T-cell (primary cell): ENCODE measurements at places on chromosomes 4 and X.

DNA sequence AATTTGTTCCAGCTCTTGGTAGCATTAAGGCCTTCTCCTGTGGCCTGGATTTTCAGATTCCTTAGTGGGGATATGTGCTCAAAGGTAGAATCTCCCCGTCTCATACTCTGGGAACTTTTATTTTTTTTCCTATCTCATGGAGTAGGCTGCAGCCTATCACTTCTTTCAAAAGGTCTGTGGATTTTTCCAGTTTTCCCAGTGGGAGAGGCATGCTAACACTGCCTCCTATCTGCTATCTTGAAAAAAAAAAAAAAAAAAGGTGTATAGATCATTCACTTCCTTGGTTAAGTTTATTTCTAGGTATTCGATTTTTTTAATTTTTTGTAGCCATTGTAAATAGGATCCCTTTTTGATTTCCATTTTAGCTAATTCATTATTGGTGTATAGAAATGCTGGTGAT, 67.1 kb downstream of the IL15 start:
- DNase-seq: no peak

GRCh38 chrX:111719426-111720210, 38.6 kb downstream of the ALG13 start:
- no peak for DNase-seq

- DNase-seq: no peak
Observed at GRCh38 chr4:168361365-168362024, 42.9 kb upstream of the DDX60 start.

DNA sequence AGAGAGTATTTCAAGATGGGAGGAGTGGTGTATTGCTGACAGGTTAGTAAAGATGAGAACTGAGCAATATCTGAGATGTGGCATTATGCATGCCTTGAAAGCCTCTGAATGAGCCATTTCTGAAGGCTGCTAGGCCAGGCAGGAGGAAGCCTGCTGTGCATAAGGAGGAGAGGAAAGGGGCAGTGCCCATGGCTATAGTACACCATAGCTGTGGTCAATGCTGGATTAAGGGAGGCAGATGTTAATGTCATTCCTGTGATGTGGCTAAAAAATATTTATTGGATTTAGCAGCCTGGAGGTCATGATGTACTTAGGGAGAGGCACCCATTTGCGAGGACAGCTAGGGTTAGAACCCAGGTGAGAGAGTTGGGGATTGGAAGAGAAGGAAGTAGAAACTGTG, 130.0 kb upstream of the LNX1 start:
- no peak for DNase-seq

GRCh38 chrX:11929476-11929875, 171.4 kb downstream of the MSL3 start:
- no peak for DNase-seq

DNA sequence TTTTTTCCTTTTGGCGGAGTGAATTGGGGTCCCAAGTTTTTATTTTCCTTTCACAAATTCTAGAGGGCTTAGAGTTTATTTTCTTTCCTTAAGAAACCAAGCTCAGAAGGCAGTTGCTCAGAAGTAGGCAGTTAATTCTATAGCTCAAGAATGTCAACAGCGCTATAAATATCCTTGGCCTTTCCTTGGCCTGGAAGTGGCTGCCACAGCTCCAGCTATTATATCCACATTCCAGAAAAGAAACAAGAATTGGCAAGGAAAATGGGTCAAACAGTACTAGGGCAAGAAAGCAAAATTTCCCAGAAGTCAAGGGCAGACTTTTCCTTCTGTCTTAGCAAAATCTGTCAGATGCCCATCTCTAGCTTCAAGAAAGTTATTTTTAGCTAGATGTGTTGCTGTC, 31.0 kb downstream of the SLC10A6 start:
- DNase-seq: no peak

DNA sequence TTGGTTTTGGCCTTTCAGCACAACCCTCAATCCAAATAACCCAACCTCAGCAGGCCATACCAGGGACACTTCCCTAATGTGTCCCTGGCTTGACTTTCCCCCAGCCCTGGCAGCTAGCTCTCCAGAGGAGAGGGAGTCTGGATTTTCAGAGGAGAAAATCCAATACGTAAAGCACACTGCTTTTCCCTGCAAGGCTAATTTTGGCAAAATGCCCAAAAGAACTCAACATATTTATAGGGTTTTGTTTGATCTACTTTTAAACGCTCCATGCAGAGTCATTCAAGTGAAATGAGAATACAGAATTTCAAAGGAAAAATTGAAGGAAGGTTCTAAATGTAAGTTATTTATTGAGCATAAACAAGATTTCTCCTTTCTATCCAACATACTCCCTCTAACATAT, 167.2 kb downstream of the SH3KBP1 start:
- DNase-seq: no peak

DNA sequence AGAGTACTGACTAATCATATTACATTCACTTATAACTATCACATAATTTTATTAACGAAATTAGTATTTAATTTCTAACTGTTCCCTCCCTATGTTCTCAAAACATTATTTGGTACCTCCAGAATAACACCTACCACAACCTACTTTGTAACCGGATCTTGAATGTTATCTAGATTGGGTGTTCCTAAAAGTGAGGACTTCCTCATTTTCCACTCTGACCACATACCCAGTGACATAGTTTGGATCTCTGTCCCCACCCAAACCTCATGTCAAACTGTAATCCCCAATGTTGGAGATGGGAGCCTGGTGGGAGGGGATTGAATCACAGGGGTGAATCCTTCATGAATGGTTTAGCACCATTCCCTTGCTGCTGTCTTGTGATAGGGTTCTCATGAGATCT, 21.8 kb downstream of the NR3C2 start:
- no peak for DNase-seq

DNA sequence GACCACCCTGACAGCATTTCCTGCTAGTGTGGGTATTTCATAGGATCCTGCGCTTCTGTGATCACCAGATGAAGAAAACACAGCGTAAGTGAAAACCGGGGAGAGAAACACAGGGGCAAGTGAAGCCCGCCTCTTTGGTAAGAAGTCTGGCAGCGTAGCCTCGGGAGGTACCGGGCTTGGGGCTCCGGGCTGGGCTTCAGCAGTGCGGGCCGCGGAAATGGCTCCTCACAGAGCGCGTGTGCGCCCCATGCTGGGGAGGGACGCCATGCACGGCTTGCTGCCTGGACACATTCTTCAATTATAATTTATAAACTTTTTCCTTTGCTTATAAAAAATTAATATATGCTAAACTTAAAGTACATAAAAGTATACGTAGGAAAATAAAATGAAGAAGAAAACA, 151.5 kb downstream of the AFAP1 start:
- DNase-seq: no peak

DNA sequence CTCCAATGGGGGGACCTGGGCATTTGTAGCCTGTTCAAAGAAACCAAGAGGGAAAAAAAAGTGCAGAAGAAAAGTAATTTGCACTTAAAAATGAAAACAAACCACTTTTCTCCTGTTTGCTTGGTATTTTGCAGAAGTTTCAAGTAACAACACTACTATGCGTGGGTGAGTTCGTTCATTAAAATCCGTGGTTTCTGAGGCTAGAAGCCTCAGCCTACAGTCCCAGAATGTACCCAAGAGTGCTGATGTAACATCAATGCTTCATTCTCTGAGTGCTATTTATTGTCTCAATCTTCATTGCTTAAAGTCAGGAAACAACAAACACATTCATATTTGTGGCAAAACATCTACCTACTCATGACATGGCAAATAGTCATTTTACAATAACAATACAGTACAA, 29.2 kb downstream of the LGI2 start:
- DNase-seq: no peak

DNA sequence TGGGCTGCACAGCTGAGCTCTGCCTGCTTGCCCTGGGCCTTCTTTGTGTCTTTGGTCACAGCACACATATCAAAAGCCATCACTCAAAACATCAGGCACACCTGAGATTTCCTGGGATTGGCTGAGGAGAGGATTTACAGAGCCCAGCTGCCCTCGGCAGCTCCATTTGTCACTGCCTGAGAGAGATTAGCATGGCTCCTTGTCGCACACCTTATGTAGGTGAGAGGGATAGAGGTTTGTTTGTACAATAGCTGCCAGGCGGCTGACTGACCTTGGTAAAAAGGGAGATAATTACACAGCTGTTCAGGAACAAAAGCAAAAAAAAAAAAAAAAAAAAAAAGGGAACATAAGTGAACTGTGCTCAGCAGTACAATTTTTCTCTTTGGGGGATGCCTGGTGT, 63.2 kb downstream of the MGST2 start:
- no peak for DNase-seq

GRCh38 chr4:186018784-186019183, 50.2 kb upstream of the TLR3 start:
- no peak for DNase-seq

GRCh38 chr4:41844327-41844726, 90.9 kb upstream of the TMEM33 start:
- DNase-seq: no peak

DNA sequence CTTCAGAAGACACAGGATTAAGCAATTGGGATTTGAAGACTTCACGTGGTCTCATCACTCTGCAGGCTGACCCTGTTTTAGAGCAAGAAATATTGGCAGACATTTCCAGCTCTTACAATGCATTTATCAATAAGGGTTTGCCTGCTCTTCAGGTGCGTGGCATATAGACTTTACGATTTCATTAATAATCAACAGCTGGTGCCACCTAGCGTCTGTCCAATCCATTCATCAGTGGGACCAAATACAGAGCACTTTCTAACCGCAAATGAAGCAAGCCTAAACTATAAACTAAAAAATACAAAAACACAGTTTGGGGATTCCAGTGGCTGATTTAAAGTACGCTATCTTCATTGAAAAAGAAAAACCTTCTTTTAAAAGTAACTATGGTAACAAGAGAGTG, 125.4 kb upstream of the DMD start:
- no peak for DNase-seq

GRCh38 chrX:155995321-155995875, 2.1 kb upstream of the IL9R start:
- no peak for DNase-seq

- DNase-seq: no peak
Observed at GRCh38 chrX:69303231-69303630, 138.0 kb upstream of the PJA1 start.

GRCh38 chr4:16931339-16932305, 33.2 kb upstream of the LDB2 start:
- no peak for DNase-seq
